ENCODE measurements at places on chromosomes 2 and 18. TPM values are rescaled to one million over a fixed set of nuclear protein-coding genes. Genes with fewer than 3 reads are reported as not detected.

DNA sequence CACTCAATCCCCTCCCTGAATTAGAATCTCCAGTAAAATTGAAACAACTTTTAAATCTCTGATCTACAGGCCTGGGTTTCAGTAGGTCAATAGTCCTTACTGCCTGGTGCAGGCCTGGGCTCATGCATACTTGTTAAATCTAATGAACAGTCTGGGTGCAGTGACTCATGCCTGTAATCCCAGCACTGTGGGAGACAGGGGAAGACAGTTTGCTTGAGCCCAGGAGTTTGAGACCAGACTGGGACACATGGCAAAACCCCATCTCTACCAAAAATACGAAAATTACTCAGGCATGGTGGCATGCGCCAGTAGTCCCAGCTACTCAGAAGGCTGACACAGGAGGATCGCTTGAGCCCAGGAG is 94.7 kb upstream of the SP3 start:
- no peak for DNase-seq

DNA sequence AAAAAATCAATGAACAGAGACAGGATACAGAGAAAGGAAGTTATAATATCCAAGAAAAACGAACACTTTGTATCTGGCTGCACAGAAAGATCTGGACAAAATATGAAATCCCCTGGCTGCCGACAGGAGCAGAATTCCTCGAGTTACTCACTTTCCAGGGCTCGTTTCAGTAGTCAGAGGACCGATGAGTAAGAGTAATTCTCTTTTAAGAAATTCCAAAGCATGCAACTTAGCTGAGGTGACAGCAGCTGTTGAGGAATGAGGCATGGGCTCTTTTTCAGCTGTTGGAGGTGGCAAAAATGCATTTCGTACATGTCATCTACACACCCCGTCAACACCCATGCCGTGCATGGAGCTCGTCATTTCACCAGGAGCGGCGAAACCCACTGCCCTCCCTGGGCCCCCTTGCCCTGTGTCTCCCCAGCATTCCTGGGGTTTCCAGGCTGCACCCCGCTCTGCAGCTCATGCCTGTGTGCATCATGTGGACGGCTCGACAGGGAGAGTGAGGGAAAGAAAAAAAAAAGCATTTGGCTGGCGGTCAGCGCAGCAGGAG is 210.8 kb upstream of the SMIM21 start:
- DNase-seq, result no peak

DNA sequence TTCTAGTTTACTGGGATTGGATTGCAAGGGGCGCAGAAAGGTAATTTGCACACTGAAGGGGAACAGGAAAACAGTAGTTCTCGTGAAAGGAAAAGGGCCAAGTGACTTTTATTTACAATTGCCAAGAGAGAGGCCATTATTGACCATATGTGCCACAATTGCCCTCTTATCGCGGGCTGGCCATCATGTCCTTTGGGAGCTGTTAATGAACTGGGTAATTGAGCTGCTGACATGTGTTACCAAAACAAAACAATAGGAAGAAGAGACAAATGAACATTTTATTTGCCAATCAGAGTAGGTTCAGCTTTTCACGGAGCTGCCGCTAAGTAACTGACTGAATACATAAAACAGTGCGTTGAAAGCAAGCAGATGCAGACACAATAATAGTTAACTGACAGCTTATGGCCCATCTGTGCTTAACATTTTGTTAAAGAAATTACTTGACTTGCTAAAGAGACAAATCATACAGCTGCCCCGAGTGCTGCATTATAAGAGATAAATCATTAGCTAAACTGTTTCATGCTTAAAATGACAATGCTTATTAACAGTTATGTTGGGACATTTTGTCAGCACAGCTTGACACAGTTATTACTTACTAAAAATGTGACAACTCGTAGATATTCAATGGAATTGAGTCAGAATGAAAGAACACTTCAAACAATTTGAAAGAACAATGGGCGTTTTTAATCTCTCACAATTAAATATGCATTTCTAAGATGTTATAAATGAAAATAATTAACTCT is 57.5 kb downstream of the PAX3 start:
- no peak for DNase-seq

The SNTG2 gene
- 1.9 TPM for total RNA-seq

Data from omental fat pad (tissue), 4 donors.